ENCODE measurements at places on chromosomes 3 and 15. TPM values are rescaled to one million over a fixed set of nuclear protein-coding genes. Genes with fewer than 3 reads are reported as not detected.

LRRC28 gene
- 33.3 TPM for polyA plus RNA-seq

IMPDH2 gene
- polyA plus RNA-seq, result 115 TPM

CELF6 gene
- polyA plus RNA-seq, result 0.40 TPM

CCDC13 gene
- not detected for polyA plus RNA-seq

GOLGA8T gene
- polyA plus RNA-seq, result not detected

NDUFB4 gene
- 318 TPM for polyA plus RNA-seq
